ENCODE measurements at places on chromosomes 1 and 21. TPM values are rescaled to one million over a fixed set of nuclear protein-coding genes. Genes with fewer than 3 reads are reported as not detected.
A peak's percentile ranks its signal among the peaks of the same experiment; 100 is the strongest.

Gene C1QC
- 13.9 TPM for polyA plus RNA-seq

DNA sequence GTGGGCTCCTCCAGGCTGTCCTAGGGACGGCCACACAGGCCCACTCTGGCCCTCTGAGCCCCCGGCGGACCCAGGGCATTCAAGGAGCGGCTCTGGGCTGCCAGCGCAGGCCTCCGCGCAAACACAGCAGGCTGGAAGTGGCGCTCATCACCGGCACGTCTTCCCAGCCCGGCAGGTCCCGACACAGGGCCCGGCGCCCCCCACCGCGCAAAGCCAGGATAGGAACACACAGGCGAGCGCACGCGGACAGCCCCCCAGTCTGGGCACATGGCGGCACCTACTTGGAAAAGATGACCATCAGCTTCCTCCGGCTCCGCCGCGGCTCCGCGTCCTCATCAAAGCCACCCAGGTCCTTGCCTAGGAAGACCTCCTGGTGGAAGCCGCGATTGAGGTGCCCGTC, 3.6 kb downstream of the SDF4 start:
- no peak for DNase-seq

Gene RIMS3
- 0.30 TPM for polyA plus RNA-seq

- DNase-seq: no peak
Observed at GRCh38 chr1:54723985-54724384, 8.3 kb downstream of the TTC4 start.

DNA sequence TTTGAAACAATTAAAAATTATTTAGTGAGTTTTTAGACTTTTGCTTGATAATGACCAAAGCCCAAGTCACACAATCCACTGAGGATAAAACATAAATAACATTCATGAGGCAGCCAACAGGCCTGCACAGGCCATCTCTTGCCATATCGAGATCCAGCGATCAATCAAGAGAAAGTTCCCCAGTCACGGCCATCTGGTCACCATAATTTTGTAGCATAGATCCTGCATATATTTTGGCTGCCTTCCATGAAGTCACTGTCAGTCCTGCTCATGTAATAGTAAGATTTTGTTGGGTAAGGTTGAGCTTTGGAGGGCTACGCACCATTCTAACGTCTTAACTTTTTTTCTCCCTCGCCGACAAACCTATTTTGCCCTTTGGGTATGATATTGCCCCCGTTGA, 17.5 kb downstream of the KPNA6 start:
- no peak for DNase-seq

Gene TINAGL1
- polyA plus RNA-seq: 263 TPM

DNA sequence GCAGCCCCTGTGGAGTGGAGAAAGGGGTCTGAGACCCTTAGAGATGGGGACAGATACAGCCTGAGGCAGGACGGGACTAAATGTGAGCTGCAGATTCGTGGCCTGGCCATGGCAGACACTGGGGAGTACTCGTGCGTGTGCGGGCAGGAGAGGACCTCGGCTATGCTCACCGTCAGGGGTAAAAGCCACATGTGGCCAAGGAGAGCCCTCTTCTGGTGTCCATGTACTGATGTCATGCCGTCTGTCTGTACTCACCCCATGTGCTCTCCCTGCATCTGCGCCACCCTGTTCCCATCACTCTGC, 84.7 kb downstream of the OBSCN start:
- DNase-seq: no peak

Gene NEXN
- polyA plus RNA-seq: 935 TPM

Gene CD101
- 0.38 TPM for polyA plus RNA-seq

- peak; percentile 42 for DNase-seq
Observed at GRCh38 chr1:26697978-26698849, 2.4 kb downstream of the ARID1A start.

GRCh38 chr21:34072145-34073031, 990 bp upstream of the MRPS6 start:
- no peak for DNase-seq

Gene SH2D1B
- not detected for polyA plus RNA-seq

- no peak for DNase-seq
Observed at GRCh38 chr1:54506594-54506993, 41.4 kb upstream of the ACOT11 start.

DNA sequence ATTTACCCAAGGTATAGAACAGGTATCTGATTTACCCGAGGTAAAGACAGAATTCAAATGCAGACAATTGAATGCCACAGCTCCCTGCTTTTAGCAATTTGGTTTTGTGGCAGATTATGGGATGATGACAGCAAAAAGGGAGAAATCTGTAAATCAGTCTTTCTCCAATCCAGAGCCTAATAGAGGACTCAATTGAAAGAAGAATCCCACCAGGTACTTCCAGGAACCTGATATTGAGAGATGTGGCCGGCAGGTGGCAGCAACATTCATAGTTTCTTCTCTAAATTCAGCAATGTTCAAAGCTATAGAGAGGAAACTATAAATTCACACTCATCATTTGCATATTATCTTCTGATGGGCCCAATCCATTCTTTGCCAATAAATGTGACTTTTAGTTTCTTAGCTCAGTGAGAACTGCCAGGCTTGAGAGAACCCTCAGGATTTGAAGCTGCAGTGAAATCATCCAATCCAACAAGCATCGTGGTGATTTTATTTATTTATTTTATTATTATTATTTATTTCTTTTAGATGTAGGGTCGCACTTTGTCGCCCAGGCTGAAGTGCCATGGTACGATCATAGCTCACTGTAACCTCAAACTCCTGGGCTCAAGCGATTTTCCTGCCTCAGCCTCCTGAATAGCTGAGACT, 9.8 kb upstream of the PHACTR4 start:
- DNase-seq: peak; percentile 59

DNA sequence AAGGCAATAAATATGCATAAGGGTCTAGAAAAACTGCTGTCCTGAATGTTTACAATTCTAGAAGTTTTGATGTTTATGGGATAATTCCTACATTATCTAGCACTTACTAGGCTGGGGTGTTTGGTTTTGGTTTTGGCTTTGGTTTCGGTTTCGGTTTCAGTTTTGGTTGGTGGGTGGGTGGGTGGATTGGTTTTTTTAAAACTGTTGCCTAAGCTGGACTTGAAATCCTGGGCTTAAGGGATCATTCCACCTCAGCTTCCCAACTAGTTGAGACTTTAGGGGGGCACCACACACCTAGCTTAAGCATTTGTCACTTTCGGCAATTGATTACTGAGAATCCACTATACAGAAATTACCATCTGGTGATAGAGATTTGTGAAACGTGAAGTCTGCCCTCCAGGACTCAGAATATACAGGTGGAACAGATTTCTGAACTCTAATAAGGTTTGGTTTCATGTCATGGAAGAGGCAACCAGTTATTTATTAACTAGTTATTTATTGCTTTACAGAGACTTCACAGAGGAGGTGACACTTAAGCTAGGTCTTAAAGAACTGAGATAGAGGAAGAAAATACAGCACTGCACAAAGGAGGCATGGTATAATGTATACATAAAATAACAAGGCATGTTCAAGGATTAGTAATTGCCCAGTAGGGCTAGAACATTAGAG, 69.6 kb downstream of the PIK3R3 start:
- no peak for DNase-seq

GRCh38 chr1:205600085-205600484, 31.7 kb downstream of the ELK4 start:
- no peak for DNase-seq

Gene OR10J5
- polyA plus RNA-seq: not detected

Gene PTGER3
- 2.3 TPM for polyA plus RNA-seq

DNA sequence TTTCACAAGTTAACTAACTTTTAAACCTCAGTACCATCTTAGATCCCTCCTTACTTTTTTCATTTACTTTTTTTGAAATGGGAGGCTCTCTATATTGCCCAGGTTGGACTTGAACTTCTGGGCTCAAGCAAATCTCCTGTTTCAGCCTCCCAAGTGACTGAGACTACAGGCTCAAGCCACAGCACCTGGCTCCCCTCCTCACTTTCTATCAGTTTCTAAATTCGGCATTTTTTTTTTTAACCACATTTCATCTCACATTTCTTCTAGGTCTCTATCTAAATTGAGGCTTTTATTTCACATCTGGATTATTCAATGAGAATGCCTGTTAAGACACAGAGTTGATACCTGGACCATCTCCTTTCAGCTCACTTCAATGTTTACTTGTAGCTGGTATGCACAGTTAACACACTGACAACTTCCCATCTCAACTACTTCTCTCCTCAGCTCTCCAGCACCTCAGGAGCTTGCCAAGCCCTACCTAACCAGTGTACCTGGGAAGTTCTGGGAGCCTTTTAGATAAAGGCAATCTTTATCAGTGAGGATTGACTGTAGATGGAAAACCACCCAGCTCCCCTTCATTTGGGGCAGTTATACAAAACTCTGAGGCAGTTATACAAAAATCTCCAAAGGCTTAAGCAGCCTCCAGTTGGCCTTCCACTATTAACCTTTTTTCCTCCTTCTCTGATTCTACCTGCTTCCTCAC, 3.4 kb downstream of the USP33 start:
- no peak for DNase-seq

GRCh38 chr21:41326414-41327080, 9.9 kb downstream of the FAM3B start:
- DNase-seq: no peak

Gene GNG12
- 47.3 TPM for polyA plus RNA-seq

Gene NBPF20
- 0.85 TPM for polyA plus RNA-seq

DNA sequence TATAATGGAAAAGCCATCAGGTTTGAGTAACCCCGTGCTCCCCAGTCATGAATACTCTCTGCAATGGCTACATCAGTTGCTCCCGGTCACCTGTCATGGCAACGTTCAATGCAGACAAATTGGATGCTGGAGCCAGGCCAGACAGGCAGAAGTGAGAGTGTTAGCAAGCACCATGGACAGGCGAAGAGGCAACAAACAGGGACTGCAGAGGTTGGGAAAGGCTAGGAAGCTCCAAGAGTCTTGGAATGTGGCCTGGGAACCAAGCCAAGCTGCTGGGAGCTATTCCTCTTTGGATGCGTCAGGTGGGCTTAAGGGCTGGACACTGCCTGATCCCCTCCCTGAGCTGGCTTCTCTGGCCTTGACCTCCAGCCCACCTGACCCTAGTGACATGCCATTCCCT, 102.9 kb downstream of the ACTL8 start:
- DNase-seq: no peak

Gene PRDM16
- polyA plus RNA-seq: 13.1 TPM

DNA sequence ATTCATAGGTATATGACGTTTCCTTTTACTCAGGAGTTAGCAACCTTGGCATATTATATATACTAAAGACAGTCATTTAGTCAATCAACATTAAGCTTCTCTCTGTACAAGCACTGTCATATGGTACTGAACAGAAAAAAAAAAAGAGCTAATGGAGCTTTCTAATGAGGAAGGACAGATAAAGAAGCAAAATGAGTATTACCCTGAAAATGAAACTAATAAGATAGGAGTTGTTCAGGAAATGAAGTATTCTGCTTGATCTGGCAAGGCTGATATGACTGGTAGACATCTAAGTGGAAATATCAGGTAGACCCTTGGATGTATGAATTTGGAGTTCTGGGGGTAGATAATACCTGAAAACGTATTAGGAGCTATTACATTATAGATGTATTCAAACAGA, 4.3 kb upstream of the IKBKE start:
- no peak for DNase-seq

Gene ARHGAP30
- 1.3 TPM for polyA plus RNA-seq

DNA sequence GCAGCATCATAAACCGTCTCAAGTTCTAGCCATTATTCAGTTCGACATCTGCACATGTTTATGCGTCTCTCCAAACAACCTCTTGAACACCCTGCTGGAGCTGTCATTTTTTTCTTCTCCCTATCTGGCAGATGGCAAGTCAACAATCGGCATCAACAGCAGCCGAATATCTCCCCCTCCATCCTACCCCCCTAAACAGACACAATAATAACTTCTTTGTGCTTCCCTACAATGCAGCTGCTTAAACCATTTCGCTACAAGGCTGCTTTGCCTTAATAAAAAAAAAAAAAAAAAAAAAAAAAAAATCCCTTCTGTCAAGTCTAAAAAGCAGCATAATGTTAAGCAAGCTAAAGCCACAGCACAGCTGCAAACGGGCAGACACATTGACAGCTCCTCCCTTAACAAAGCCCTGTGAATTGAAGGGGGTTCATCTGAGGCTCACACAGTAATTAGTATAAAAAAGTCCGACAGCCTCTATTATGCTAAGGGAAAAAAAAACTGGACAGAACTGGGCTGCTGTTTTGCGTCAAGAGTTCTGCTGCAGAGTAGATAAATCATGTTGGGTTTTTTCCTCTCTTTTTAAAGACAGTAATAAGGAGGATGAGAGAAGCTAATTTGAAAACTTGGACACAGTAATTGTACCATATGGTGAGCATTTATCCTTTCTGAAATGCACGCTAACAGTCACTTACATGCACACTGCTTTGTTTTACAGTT, 136.4 kb downstream of the AKT3 start:
- no peak for DNase-seq

- DNase-seq: peak; percentile 15
Observed at GRCh38 chr21:45507523-45507875, 34.7 kb downstream of the SLC19A1 start.

Gene LAMC2
- polyA plus RNA-seq: 0.61 TPM

Gene ATP5PO
- polyA plus RNA-seq: 2,204 TPM

DNA sequence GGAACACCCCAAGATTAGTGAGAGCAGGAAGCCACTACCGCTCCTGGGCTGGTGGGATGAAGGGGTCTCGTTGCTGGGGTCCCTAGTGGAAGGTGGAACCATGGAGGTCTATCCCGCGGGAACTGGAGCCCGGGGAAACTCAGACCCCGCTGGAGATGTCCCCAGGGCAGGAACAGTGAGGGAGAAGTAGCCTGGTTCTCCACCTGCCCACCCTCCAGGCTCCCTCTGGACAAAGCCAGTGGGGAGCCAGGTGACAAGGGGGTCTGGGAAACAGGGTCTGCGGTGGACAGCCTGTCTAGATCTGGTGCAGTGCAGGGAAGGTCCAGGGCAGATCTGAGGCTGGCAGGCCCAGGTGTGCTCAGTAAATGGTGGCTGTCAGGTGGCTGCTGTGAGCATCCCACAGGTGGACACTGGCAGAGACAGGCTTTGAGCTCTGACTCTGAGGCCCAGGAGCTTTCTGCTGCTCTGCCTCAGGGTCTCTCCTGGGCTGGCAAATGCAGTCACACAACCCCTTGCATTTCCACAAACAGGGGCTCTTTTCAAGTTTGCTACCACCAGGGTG, 88.0 kb upstream of the TLR5 start:
- DNase-seq: no peak

DNA sequence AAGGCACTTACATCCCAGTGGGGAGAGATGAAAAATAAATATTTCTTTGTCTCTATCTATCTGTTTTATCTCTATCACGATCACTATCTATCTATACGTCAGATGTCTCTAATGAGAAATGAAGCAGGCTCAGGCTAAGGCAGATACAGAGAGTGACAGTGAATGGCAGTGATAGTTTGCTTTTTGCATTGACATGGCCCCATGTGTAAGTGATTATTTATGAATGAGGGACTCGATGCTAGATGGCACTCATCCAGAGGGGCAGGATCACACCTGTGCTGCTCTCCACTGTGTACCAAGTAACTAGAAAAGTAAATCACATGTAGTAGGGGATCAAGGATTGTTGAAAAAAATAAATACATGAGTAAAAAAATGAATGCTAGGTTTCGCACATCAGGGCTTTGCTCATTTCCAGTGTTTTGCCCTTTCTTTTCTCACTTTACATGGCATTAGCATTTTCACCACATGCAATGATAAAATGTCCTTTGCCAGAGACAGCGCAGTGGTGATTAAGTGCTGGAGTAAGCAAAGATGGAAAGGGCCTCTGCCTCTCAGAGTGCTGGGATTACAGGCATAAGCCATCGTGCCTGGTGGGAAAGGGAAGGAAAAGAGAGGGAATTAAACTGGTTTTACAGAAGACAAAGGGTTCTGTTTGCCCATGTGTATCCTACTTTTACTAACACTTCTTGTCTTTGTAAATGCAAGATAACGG, 16.5 kb downstream of the TBX19 start:
- DNase-seq: no peak

GRCh38 chr21:44628707-44629391, 2.0 kb downstream of the KRTAP10-9 start:
- no peak for DNase-seq

GRCh38 chr1:40469327-40469726, 7.8 kb upstream of the ZFP69 start:
- no peak for DNase-seq
